ENCODE measurements at places on chromosomes 3 and 15.

DNA sequence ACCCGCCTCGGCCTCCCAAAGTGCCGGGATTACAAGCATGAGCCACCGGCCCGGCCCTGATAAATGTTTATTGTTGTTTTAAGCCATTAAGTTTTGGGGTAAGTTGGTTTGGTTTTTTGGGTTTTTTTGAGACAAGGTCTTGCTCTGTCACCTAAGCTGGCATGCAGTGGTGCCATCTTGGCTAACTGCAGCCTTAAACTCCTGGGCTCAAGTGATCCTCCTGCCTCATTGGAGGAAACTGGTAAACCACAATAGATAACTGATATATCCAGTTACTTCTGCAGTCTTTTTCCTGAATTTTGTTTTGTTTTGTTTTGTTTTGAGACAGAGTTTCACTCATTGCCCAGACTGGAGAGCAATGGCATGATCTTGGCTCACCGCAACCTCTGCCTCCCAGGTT is 4.2 kb downstream of the SLC25A20 start:
- no peak for DNase-seq

- no peak for DNase-seq
Observed at GRCh38 chr3:104939196-104939595, 427.5 kb upstream of the ALCAM start.

DNA sequence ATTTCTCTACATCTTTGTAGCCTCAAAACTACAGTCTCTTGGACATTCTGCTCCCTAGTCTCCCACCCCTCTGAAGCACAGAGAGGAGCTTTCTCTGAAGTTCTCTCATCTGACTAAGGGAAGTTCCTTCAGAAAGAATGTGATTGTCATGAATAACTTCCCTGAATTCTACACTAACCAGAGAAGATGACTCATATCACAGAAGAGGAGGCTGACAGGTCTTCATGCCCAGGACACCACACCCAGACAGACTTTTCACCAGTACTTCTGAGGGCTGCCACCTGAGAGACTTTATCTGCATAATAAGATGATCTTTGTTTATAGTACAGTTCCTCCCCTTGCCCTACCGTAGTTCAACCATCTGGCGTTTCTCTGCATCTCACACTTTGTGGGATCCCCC is 52.8 kb downstream of the CDIN1 start:
- no peak for DNase-seq

- no peak for DNase-seq
Observed at GRCh38 chr3:129673012-129673411, 66.5 kb upstream of the PLXND1 start.

GRCh38 chr15:76105911-76106310 is 46.1 kb downstream of the TMEM266 start:
- no peak for DNase-seq

GRCh38 chr15:29939404-29939803 is 117.1 kb upstream of the TJP1 start:
- DNase-seq = no peak

- DNase-seq = no peak
Observed at GRCh38 chr15:35477312-35478262, 68.4 kb downstream of the DPH6 start.

DNA sequence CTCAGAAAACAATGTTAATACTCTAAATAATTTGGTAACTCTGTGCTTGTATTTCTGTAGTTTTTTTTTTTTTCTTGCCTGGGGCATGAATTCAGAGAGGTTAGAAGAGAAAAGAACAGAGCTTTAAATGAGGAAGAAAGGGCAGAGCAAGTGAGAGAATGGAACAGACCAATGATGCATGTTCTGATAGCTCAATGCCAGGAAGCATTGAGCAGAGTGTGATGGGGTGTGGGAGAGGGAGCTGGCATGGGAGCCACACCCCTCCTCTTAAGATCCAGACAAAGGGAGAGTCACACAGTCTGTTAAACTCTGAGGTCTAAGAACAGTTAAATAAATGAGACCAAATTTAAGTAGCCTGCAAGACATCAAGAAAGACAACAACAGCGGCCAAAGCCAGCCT is 538.6 kb downstream of the TUSC7 start:
- DNase-seq = no peak

DNA sequence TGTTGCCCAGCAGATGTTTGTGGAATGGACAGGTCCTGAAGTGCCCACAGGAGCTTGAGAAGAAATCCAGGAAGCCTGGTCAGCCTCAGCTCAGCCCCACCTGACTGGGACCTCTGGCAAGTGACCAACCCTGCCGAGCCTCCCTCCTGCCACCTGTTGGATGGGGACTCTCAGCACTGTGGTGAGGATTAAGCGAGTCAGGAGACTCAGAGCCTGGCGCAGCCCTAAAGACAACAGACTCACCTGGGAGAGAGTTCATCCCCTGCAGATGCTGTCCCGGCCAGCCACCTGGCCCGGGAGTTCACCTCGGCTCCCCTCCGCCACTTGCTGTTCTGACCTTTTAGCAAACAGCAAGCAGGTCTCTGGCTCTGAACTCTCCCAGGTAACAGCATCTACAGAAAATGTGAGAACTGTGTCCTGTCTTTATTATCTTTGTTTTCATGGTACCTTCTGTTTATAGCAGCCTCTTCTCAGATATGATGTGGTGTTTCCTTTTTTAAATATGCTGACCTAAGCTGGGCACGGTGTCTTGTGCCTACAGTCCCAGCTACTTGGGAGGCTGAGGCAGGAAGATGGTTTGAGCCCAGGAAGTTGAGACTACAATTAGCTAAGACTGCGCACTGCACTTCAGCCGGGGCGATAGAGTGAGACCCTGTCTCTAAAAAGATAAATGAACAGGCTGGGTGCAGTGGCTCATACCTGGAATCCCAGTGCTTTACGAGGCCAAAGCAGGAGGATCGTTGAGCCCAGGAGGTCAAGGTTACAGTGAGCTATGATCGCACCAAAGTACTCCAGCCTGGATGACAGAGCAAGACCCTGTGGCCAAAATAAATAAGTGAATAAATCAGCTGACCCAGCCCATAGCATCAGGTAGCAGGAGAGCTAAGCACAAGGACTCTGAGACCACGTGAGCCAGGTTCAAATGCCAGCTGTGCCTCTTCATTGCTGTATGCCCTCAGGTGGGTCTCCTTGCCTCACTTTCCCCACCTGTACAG is 32.4 kb upstream of the SLC6A6 start:
- no peak for DNase-seq

DNA sequence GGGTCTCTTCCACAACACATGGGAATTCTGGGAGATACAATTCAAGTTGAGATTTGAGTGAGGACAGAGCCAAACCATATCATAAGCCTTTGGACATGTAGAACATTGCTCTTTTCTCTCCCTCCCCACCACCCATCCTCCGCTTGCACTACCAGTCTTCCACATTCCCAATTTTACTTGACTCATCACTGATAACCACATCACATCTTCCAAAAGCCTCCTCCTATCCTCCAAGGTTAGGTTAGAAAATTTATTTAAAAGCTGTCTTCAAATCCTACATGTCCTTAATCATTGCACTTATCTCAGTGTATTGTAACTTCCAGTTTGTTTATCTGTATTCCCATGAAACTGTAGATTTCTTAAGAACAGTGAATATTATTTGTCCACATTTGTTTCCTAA is 10.4 kb downstream of the ZBED2 start:
- DNase-seq = no peak

GRCh38 chr3:112000966-112001365 is 2.2 kb downstream of the TAGLN3 start:
- no peak for DNase-seq

DNA sequence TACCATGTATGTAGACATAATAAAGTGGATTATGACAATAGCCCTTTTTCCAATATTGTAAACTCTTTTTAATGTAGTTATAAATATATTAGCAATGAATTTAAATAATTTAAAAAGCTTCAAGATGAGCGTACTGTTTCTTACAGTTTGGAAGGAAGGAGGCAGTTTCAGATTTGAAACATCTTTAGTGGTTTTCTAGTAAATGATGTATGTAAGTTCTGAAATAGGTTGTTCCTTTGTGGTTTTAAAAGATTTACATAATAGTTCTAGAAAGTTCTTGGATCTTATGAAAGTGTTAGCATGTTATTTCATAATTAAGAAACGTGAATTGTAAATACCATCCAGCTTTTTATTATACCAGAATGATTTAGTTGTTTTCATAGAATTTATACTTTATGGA is 16.0 kb downstream of the DNAJC19 start:
- DNase-seq = no peak

DNA sequence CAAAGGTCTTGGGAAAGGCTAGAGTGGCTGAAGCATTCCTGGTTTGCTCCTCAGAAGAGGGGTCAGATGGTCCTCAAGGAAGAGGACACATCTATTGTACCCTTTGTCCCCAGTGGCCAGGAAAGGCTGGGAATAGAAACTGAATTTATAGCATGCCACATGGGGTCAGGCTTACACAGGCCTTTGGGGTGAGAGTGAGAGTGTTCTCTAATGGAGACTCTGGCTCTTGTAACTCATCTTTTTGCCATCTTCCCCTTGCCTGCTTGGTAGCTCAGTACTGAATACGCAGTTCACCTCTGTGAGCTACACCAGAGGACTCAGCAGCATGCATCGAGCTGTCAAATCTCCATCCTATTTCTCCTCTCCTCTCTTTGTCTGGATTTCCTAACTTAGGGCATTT is 87.5 kb downstream of the ATP2B2 start:
- DNase-seq = no peak

DNA sequence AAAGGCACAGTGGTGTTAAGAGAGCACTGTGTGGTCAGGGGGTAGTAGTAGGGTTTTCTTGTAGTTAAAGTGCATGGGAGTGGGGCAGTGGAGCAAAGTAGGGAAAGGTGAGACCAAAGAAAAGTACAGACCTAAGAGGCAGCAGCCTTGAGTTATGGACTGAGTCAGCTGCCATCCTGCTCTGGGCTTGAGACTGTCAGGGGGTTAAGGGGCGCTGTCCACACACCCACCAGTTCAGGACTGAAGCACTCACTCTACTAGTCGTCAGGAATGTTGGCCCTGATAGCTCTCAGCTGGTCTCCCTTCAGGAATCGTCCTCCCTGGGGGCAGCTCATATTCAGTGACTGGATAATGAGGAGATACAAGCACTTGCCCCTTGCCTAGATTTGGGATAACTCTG is 7.9 kb downstream of the CCR4 start:
- no peak for DNase-seq

- DNase-seq = no peak
Observed at GRCh38 chr15:75233504-75234190, 24.5 kb upstream of the GOLGA6C start.

DNA sequence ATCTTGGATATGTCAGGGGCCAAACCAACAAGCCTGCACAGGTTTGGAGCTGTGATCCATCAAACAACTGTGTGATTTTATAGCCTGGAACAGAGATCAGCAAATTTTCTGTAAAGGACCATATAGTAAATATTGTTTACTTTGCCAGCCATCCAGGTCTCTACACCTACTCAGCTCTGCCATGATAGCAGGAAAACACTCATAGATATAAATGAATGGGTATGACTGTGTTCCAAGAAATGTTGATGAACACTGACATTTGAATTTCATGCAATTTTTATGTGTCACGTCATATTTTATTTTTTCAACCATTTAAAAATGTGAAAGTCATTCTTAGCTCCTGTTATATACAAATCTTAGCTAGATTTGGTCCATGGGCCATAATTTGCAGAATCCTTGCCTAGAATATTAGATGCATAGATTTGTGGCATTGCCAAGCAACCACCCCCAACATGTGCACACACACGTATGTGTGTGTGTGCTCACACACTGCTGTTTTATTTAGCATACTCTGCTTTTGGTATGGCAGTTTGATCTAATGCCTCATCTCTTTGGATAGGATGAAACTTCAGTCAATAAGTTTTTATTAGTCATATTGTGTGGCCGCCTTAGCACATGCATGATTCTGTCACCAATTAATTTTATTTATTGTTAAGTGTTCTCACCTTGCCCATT is 6.4 kb downstream of the ATXN7 start:
- DNase-seq = no peak

- no peak for DNase-seq
Observed at GRCh38 chr15:71792521-71792920, 17.8 kb upstream of the NR2E3 start.

DNA sequence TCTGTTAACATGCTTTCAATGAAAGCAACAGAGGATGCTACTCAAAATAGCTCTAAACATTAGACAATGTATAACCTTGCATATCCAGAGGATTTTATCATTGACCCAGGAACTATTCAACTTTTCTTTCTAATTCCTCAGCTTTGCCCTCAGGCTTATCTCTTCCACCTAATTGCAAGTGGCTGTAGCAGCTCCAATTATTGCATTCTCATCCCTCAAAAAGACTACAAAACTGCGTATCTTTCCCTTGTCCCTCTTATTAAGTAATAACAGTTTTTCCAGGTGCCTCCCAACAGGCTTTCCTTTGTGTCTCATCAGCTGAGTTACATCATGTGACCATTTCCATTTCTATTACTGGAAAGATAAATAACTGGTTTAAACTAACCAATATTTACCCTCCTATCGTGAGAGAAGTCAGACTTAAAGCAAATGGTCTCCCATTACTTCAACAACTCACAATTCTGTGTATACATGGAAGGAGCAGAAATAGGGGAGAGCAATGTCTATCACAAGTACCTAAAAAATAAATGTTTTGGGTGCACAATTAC is 78.0 kb upstream of the MBNL1 start:
- no peak for DNase-seq

DNA sequence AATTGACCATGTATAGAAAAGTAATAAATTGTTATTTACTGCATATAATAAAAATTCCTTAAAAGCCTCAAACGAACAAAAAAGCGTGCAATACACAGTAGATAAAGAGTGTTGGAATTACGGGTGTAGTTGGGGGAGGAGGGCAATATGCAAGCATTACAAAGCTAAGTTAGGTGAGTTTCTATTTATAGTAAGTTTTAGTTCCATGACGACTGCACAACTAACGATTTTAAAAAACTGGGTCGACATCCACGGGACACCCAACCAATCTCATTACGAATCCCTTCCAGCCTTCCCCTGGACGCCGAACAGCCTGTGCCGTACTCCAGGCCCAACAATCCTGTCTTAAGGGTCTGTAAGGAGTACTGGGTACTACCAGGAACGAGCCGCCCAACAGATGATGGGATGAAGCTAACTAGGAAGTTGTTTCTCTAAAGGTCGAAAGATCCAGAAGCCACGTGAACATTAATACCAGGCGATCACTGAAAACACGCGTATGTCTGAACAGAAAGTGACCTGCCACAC is 677 bp downstream of the POLQ start:
- no peak for DNase-seq

- no peak for DNase-seq
Observed at GRCh38 chr3:195411836-195412235, 31.0 kb downstream of the ACAP2 start.

DNA sequence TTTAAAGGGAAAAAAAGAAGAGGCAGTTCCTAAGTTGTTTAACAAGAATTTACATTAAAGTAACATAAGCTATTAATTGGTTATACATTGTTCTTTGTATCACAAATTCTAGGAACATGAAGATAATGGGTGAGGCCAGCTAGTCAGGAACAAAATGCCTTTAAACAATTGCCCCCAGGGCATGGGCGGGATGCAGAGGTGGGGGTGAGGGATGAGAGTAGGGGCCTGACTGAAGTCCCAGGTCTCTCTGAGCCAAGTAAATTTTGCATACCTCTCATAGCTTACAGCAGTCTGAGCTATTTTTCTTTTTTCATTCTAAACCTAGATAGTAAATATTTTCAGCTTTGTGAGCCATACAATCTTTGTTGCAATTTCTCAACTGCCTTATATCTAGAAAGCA is 77.8 kb upstream of the RNU6-1 start:
- no peak for DNase-seq

- DNase-seq = no peak
Observed at GRCh38 chr3:83226751-83227150, 1465.3 kb upstream of the GBE1 start.

Data from stimulated activated CD8-positive, alpha-beta memory T cell treated with anti-CD3 and anti-CD28 coated beads, Interleukin-7, amount 100 ng/mL, for 1 hour (primary cell).